Spleen (tissue), 13 donors: ENCODE measurements at places on chromosomes 12 and 14.

GRCh38 chr14:104123879-104124278 lies 14.5 kb upstream of the KIF26A start:
- no peak for DNase-seq

- DNase-seq, result no peak
These were observed 167.6 kb downstream of the ANO2 start for GRCh38 chr12:5777451-5777850.

- no peak for DNase-seq
These were observed 92.8 kb downstream of the LGMN start for GRCh38 chr14:92655419-92656201.

GRCh38 chr12:120366341-120366705 lies 2.6 kb downstream of the MSI1 start:
- no peak for DNase-seq

- DNase-seq, result peak; percentile 83
These were observed 326.1 kb downstream of the TMEM121 start for GRCh38 chr14:105852378-105853088.

- DNase-seq, result no peak
These were observed 25.5 kb downstream of the GALC start for GRCh38 chr14:87967496-87967895.
